ENCODE measurements at places on chromosomes 1 and 21.

- DNase-seq = no peak
These were observed 1.4 kb upstream of the GPR161 start for GRCh38 chr1:168138134-168138533.

- no peak for DNase-seq
These were observed 47.7 kb downstream of the OSBPL9 start for GRCh38 chr1:51664421-51665240.

DNA sequence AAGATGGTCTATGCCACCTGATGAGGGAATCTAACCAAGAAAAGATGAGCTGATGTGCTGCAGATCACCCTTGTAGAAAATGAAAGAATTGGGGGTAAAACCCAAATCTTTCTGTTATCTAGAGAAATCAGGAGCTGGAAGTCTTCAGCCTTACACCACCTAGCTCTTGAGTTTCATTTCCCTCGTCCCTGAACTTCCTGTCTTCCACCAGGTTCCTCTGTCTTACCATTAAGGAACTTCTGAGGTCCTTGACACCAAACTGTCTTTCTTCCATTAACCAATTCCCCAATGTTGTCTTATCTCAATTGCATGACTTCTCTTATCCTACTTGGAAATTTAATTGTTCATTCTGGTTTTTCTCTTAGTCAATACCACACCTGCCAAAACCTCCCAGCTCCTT lies 31.5 kb downstream of the LPAR3 start:
- DNase-seq = no peak

DNA sequence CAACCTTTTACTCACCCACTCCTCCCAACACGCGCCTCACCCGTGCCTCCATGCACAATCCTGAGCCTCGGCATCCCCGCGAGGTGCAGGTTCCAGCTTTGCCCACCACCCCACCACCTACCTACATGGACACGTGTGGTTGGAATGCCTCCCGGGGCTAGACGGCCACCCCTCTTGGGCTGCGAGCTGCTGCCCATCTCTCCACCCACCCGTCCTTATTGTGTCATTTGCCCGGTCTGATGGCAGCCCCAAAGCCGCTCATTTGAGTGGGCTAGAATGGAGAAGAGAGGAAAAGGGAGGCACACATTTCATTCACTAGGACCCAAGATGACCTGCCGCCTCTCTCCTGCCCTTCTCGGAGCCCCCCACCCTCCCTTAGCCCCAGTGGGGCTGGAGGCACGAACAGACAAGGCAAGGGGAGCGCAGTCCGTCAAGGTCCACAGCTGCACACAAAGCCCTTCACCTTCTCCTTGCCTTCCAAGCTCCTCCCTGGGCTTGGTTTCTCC lies 785 bp downstream of the ZNF697 start:
- no peak for DNase-seq

GRCh38 chr1:85322655-85323054 lies 46.2 kb upstream of the BCL10 start:
- no peak for DNase-seq

- no peak for DNase-seq
These were observed 504.1 kb upstream of the ADGRL2 start for GRCh38 chr1:81296601-81297000.

- no peak for DNase-seq
These were observed 68.5 kb upstream of the TRAPPC10 start for GRCh38 chr21:43943512-43944077.

GRCh38 chr1:9808459-9808858 lies 15.3 kb downstream of the CLSTN1 start:
- no peak for DNase-seq

- DNase-seq = no peak
These were observed 481.8 kb downstream of the USP25 start for GRCh38 chr21:16211339-16212303.

DNA sequence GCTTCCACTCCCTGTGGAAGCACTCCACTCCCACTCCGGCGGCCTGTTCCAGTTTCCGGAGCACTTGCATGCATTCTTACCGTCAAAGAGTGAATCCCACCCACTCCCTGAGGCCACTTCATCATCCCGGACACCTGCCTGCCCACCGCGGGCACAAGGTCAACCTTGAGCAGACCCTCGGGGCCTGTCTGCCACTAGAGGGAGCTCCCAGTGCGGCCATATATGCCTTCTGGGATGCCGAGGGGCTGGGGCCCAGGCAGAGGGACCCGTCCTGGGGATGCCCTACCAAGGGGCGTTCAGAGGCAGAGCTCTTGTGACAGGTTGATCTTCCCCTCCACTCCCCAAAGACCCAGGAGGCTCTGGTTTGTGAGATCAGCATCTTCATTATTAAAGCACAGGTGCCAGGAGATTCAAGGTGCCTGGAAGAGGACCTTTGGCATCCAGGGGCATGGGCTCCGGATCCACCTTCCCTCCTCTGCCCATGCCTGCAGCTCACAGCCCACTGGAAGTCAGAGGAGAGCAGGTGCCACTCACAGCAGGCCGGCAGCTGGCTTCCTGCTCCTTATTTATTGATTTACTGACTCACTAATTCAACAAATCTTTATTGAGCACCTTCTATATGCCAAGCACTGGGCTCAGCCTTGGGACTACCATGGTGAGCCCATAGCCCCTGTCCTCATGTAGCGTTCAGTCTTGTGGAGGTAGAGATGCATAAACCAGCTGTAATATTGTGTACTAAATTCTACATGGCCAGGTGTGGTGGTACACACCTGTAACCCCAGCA lies 47.3 kb downstream of the UBIAD1 start:
- peak; percentile 15 for DNase-seq

- no peak for DNase-seq
These were observed 208.3 kb upstream of the NCAM2 start for GRCh38 chr21:20789729-20790500.

GRCh38 chr1:239761509-239761908 lies 330.2 kb upstream of the FMN2 start:
- no peak for DNase-seq

DNA sequence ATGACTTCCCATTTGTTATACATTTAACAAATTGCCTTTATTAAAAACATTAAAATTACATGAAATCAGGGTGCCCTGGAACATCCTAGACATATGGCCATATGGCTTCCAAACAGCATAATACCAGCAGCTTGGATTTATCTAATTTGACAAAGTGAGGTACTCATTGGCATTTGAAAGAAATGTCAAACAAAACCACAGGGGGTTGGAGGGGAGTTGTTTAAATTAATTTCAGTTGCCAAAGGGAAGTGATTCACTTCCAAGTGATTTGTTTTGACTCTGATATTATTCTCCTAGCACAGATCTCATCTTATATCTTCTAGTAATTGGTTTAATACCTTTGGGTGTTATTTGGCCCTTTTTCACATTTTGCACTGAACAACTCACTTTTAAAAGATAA lies 24.5 kb upstream of the POU2F1 start:
- no peak for DNase-seq

GRCh38 chr1:173478094-173478674 lies 1.0 kb downstream of the PRDX6 start:
- no peak for DNase-seq

GRCh38 chr1:6248161-6248776 lies 4.3 kb downstream of the HES3 start:
- no peak for DNase-seq

GRCh38 chr1:33436557-33437285 lies 5.8 kb upstream of the PHC2 start:
- no peak for DNase-seq

- no peak for DNase-seq
These were observed 12.3 kb upstream of the LRRC8D start for GRCh38 chr1:89808441-89809117.

GRCh38 chr1:243432136-243432535 lies 176.3 kb downstream of the SDCCAG8 start:
- no peak for DNase-seq

DNA sequence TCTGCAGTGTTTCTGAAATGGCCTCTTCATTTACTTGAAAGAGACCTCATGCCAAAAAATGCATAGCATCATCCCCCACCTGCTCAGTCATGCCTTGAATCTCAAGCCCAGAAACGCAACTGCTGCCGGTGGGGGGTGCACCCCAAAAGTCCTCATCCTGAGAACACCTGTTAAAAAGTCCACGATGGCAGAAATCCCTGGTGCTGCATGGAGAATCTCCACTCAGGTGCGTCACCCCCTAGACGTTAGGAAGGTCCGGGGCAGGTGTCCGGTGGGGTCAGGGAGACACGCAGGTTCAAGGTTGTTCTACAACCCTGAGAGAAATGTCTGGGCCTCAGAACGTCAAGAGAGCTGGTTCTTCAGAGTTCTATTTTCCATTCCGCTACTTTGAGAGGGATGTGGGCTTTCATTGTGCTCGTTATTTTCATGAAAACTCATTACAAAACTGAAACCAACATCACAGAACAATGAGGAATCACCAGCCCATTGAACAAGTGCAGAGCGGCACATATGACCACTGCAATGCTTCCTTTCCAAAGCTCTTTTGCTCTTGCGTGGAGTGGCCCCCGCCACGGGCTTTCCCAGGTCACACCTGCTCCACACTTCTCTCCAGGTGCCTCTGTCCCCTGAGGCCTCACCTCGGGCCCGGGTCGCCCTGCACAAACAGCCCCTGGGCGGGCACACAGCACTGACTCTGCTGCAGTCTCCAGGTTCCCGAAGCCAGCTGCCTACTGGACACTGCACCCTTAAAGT lies 201.9 kb downstream of the TOMM20 start:
- DNase-seq = no peak

- DNase-seq = no peak
These were observed 1.3 kb downstream of the AGRN start for GRCh38 chr1:1021010-1021919.

DNA sequence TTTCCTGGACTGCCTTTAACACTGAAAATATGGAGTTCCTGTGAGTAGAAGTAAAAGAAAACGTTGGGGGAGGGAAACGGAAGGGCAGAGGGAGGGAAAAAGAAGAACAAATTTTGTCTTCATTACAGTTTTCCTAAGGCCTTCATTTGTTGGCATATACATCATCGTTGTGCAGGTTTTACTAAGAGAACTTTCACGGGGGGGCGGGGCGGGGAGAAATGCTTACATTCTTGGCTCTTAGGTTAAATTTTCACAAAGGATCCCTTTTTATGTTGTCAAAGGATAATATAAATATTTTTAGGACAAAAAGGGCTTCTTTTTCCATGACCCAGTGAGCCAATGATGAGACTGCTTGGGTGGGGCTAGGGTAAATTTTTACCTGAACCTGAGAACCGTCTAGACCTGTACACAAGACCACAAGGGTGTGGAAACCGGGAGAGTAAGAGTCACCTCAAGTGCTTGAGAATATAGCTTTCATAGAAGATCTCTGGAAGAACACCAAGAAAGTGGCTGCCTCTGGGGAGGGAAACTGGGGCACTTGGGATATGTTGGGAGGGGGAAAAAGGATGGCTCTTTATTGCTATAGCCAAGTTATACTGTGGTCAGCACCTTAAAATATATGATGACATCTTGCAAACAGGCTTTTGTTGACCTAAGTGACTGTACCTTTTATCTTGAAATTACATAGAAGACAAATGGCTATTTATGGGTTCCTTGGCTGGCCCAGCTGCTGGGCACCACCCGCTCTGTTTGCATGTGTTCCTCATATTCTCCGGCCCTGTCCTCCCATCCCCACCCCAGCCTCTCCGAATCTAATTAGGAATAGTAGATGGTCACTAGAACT lies 2.0 kb upstream of the UTP25 start:
- DNase-seq = no peak

DNA sequence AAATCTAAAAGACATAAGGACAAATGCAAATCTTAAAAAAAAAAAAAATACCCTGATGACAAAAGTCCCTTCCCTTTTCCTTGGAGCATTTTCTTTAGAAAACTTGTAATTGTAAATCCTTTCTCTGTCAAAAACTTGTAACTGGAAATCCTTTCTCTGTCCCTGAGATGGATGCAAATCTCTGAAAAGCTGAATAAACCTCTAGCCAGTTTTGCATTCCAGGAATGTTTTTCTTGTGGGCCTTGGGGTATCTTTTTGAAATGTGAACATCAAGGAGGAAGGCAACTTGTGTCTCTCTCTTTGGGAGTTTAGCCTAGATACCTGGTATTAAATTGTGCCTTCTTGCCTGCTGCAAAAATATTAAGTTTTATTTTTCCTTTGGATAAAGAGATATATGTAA lies 305.3 kb downstream of the KCNT2 start:
- no peak for DNase-seq

DNA sequence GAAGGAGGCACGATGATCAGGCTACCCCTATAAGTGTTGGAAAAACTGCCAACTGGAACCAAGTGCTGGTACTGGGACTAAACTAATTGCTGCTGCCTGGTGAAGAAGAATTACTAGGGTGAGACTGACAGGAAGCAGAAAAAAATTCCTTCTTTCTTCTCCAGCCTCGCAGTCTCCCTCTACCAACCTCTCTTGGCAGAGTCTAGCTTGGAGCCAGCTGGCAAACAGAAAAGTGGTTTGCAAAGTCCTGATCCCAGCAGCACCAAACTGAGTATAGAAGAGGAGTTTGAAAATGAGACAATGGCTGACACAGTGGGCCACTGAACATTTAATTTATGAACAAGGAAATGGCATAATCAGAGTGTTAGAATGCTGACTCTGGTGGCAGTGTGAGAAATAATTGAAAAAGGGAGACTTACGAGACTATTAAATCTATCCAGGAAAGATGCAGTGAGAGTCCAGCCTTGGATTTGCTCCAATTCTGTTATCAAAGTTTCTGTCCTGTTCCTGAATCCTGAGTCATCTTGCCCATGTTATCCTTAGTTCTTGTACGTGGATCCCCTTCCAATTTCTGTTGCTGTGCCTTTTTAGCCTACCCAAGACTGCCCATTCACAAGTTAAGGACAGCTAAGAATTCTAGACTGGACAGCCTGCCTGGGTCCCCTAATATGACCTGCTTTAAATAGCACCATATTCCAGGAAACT lies 23.7 kb upstream of the DISP1 start:
- no peak for DNase-seq

DNA sequence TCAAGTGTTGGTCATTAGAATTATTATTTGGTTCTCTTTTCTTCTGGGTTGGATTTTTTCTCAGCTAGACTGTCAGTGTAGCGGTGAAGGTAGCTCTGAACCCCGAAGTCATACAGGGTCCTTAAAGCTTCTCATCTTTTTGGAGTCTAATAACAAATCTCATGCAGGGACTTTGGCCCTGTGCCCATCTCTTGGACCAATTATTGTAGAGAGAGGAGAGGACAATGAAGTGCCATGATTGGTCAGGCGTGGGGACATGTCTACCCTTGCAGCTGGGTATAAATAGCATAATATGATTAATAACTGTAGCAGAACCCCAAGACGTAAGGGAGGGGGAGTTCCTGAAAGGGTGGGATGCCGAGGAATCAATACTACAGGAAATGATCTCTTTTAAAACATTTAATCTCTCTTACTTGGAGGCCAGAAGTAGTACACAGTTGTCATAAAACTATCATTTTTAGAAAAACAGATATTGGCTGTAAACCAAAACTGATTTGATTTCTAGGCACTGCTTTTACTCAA lies 8.8 kb downstream of the MAGI3 start:
- DNase-seq = no peak

DNA sequence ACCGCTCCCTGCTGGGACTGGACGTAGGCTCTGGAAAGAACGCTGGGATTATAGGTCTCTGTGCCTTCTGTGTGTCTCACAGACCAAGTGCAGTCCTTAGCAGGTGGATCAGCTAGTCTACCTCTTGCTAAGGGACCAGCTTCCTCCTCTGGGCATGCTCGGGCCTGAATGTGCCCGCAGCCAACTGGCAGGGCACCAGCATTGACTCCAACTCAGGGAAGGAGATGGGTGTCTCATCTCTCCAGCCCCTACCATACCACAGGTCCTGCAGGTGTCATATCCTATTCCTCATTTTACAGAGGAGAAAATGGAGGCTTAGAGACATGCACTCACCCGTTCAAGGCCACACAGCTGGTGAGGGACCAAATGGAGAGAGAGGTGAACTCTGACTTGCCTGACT lies 340.2 kb downstream of the PTPRU start:
- DNase-seq = no peak
